ENCODE measurements at places on chromosomes 3 and 15.

DNA sequence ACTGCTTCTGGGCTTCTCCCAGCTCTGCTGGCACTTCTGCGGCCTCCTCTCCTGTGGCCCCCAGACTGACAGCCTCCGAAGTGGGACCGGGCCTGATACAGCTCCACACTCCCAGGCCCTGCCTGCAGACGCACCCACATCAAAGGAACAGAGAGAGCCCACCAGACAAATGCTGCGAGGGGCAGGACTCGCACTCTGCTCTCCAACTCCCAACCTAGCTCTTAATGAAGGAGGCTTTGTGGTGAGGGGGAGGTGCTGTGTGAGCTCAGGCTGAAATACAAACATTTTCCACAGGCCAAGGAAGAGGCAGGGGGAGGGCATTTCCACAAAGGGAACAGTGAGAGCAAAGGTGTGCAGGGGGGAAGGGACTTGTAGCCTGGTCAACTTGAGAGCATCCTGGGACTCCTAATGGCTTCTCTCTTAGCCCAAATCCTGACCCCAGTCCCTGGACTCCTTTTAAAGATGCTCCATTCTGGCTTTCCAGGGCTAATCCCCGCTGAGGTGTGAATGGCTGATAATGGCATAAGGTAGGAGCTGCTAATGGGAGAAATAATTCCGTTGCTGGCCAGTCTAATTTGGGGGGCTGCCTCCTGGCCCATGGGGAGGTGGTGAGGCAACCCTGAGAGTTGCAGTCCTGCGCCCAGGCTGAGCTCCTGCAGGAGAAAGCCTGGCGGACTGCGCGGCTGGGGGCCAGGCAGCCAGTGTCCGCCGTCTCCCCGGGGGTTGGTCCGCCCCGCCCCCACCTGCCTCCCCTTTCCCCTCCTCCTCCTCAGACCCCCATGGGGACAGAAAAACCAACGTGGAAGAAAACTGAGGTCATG, 9.6 kb downstream of the LINGO1 start:
- no peak for DNase-seq

- no peak for DNase-seq
Measured at GRCh38 chr3:170660139-170660538, 74.3 kb upstream of the SLC7A14 start.

DNA sequence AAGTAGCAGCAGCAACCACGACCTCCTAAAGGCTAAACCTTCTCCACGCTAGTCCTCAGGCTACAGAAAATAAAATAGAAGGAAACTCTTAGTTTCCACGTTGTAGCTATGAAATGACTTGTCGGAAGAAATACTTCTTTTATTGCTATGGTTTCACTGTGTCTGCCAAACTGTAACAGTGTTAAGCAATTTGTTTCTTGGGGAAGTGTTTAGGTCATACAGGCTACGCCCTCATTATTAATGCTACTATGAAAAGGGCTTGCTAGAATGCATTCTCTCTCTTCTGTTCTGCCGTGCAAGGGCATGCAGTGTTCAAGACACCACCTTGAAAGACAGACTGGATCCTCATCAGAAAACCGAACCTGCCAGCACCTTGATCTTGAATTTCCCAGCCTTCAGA, 462.7 kb downstream of the PLOD2 start:
- no peak for DNase-seq

DNA sequence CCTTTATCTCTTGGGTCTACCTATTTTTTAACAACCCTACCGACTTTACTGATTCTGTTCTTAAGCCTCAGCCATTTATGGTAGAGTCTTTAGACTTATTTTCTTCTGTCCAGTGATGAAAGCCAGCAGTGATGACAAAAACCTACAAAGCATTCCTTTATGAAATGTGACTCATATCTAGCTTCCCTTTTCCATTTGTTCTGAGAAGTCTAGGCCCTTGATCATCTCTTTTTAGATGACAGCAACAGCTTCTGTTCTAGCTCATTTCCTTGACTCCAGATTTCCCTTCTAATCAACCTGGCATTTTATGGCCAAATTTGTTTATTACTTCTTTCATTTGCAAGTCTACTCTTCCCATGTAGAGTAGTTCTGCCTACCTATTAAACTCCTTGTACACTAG, 36.1 kb downstream of the CFAP44 start:
- DNase-seq: peak; percentile 8

DNA sequence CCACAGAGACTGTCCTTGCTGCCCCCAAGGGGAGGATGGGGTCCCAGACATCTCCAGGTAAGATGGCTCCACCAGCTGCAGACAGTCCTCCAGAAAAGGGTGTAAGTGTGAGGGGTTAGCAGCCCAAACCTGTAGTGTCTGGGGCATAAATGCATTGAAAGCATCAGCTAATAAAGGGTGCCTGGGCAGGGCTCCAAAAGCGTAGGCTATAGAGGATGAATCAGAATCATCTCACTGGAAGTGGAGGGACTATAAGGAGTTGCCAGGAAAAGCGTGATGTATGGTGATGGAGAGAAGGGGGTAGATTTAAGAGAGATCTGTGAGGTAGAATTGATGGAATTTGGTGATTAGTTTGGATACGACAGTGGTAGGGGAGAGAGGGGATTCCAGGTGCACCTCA, 79.9 kb upstream of the ONECUT1 start:
- no peak for DNase-seq

GRCh38 chr3:185968168-185968567, 30.4 kb upstream of the TRA2B start:
- no peak for DNase-seq

DNA sequence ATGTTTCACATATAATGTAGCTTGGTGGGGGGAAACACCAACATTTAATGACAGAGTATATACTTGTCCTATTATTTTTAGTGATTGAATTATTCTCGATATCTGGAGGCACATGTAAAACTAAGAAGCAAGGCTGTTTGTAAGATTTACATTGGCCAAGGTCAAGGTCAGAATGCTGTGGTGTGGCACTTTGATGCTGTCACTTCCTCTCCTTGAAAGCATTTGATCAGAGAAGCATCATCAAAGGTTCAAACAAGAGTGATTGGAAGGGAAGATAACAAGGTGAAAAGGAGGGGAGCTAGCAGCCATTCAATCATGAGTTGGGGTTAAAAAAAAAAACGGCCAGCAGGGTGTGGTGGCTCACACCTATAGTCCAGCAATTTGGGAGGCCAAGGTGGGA, 26.4 kb downstream of the RTF1 start:
- no peak for DNase-seq

Measured in activated CD4-positive, alpha-beta T cell treated with anti-CD3 and anti-CD28 coated beads, Interleukin-2, amount 50 U/mL, for 16 hours (primary cell).